ENCODE measurements at places on chromosomes 11 and 22.

- no peaks in the 10 kb centered on the region for H3K27me3 ChIP-seq
- H3K4me1 ChIP-seq: peaks cover 99% of the 10 kb centered on the region
- peak overlapping the region; percentile 88 for H3K27ac ChIP-seq
- H3K36me3 ChIP-seq: peaks cover 49% of the 10 kb centered on the region
Measured at GRCh38 chr11:67409261-67409666, 5.4 kb downstream of the TBC1D10C start.

DNA sequence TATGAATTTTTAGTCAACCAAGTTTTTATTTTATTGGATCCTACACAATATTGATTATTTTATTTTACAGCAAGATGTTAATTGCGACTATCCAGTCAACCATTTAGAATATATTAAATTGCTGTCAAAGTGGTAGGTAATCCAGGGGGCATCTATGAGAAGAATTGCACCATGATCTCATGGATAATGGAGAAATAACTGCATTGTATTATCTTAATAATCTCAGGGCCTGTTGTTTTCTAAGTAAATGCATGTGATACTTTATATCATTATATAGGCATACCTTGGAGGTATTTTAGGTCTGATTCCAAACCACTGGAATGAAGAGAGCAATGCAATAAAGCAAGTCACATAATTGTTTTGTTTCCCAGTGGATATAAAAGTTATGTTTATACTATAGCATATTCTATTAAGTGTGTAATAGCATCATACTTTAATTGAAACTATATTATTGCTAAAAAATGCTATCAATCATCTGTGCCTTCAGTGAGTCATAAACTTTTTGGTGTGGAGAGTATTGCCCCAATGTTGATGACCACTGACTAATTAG lies 595.4 kb upstream of the CHORDC1 start:
- no peaks in the 10 kb centered on the region for H3K27me3 ChIP-seq
- DNase-seq: no peak
- no peak overlapping the region for H3K4me3 ChIP-seq
- H3K36me3 ChIP-seq: no peaks in the 10 kb centered on the region
- no peaks in the 10 kb centered on the region for H3K4me1 ChIP-seq
- no peak overlapping the region for H3K27ac ChIP-seq

- DNase-seq: peak; percentile 33
- peaks cover 6% of the 10 kb centered on the region for H3K4me1 ChIP-seq
- H3K27ac ChIP-seq: no peak overlapping the region
- peaks cover 28% of the 10 kb centered on the region for H3K36me3 ChIP-seq
Measured at GRCh38 chr11:126188332-126189108, 22.9 kb downstream of the RPUSD4 start.

- H3K36me3 ChIP-seq: no peaks in the 10 kb centered on the region
- no peak overlapping the region for H3K27ac ChIP-seq
- no peaks in the 10 kb centered on the region for H3K4me1 ChIP-seq
- no peak overlapping the region for H3K4me3 ChIP-seq
- no peak for DNase-seq
- H3K27me3 ChIP-seq: no peaks in the 10 kb centered on the region
Measured at GRCh38 chr22:44215287-44215686, 34.6 kb downstream of the PARVG start.

GRCh38 chr11:124096364-124096763 lies 18.9 kb upstream of the VWA5A start:
- H3K4me1 ChIP-seq: no peaks in the 10 kb centered on the region
- DNase-seq: no peak
- no peak overlapping the region for H3K27ac ChIP-seq
- no peak overlapping the region for H3K4me3 ChIP-seq
- no peaks in the 10 kb centered on the region for H3K36me3 ChIP-seq

GRCh38 chr11:112963368-112963955 lies 2.2 kb downstream of the NCAM1 start:
- no peaks in the 10 kb centered on the region for H3K36me3 ChIP-seq
- H3K27ac ChIP-seq: no peak overlapping the region
- DNase-seq: no peak
- H3K4me1 ChIP-seq: peaks cover 22% of the 10 kb centered on the region
- H3K4me3 ChIP-seq: no peak overlapping the region

DNA sequence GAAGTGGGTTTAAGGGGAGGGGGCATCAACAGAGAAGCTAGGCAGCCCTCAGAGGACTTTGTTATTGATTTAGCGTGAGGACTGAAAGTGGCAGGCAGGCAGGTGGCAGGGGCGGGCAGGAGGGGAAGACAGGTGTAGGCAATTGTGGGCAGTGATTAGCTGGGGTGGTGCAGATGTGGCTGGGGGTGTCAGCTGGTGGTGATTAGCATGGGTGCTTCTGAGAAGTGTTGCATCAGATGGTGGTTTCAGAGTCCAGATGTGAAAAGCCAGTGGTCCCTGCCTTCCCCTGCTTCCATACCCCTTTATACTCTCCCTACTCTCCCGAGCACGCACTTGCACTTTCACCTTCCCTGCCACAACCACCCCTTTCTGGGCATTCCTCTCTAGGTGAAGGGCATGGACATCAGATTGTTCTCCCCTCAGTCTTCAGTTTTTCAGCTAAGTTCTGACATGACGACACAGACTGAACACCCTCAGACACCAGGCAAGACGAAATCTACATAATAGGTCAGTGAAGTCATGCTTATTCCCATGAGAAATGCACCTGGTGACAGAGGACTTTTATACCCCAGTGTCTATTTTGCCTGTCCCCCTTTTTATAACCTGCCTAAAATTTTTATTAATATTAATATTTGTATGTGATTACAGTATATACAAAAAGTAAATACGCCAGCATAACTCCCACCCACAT lies 435.7 kb upstream of the CADM1 start:
- no peaks in the 10 kb centered on the region for H3K4me1 ChIP-seq
- H3K27ac ChIP-seq: no peak overlapping the region
- H3K4me3 ChIP-seq: no peak overlapping the region
- H3K36me3 ChIP-seq: no peaks in the 10 kb centered on the region
- no peaks in the 10 kb centered on the region for H3K27me3 ChIP-seq

- no peak for DNase-seq
- H3K27me3 ChIP-seq: no peaks in the 10 kb centered on the region
- no peaks in the 10 kb centered on the region for H3K4me1 ChIP-seq
- H3K4me3 ChIP-seq: no peak overlapping the region
Measured at GRCh38 chr11:19912115-19912957, 199.7 kb downstream of the NAV2 start.

GRCh38 chr22:46278656-46279645 lies 11.1 kb downstream of the TTC38 start:
- no peaks in the 10 kb centered on the region for H3K27me3 ChIP-seq
- no peak for DNase-seq
- H3K4me3 ChIP-seq: no peak overlapping the region
- no peak overlapping the region for H3K27ac ChIP-seq
- no peaks in the 10 kb centered on the region for H3K4me1 ChIP-seq
- peaks cover 15% of the 10 kb centered on the region for H3K36me3 ChIP-seq

- no peak overlapping the region for H3K4me3 ChIP-seq
- H3K27me3 ChIP-seq: no peaks in the 10 kb centered on the region
- H3K4me1 ChIP-seq: peaks cover 39% of the 10 kb centered on the region
- no peak for DNase-seq
- H3K27ac ChIP-seq: peak overlapping the region; percentile 98
Measured at GRCh38 chr11:102544594-102544993, 14.0 kb upstream of the MMP7 start.

GRCh38 chr22:46107753-46108563 lies 42.4 kb upstream of the PPARA start:
- DNase-seq: no peak
- H3K4me1 ChIP-seq: no peaks in the 10 kb centered on the region
- no peaks in the 10 kb centered on the region for H3K36me3 ChIP-seq
- no peak overlapping the region for H3K4me3 ChIP-seq
- no peaks in the 10 kb centered on the region for H3K27me3 ChIP-seq

DNA sequence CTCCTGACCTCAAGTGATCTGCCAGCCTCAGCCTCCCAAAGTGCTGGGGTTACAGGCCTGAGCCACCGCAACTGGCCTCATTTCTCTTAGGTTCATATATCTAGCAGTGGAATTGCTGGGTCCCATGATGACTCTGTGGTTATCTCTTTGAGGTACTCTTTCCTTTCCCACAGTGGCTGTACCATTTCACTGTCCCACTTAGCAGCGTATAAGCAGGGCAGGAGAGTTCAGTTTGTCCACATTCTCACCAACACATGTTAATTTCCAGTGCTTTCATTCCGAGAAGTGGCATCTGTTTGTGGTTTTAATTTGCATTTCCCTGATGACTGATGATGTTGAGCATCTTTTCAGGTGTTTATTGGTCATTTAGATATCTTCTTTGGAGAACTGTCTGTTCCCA lies 16.4 kb downstream of the PRR5 start:
- H3K27me3 ChIP-seq: no peaks in the 10 kb centered on the region
- no peak overlapping the region for H3K4me3 ChIP-seq
- DNase-seq: no peak
- H3K36me3 ChIP-seq: no peaks in the 10 kb centered on the region
- no peak overlapping the region for H3K27ac ChIP-seq

DNA sequence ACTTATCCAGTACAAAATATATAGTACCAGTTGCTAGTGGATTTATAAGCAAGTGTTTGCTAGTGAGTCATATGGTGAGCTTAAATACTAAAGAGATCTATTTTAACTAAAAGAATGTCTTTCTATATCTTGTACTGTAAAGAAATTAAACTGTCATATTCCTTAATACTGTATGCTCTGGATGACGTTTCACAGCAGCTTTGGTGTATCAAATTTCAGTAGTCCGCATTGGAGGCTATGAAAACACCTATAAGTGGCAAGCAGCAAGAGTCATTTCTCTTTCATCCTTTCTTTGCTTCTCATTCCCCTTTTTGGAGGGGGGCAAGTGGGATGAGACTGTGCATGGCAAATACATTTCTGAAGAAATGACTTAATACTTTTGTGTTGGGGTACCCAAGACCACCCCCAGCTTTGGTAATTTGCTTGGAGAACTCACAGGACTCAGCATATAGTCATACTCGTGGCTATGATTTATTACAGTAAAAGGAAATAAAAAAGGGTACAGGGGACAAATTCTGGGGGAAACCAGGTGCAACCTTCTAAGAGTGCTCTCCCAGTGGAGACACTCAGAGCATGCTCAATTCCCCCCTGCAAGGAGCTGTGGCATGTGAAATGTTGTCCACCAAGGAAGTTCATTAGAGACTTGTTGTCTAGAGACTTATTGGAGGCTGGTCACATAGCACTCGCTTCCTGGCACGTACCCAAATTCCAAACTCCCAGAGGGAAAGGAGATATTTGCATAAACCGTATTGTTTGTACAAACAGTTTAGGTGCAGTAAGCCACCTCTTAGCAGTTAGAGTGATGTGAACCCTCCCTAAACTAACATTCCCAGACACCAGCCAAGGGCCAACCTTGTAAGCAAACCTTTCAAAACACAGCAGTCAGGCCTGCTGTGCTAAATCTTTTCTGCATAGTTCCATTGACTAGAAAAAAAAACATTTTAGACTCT lies 210.8 kb downstream of the PGR start:
- H3K27me3 ChIP-seq: no peaks in the 10 kb centered on the region
- H3K36me3 ChIP-seq: no peaks in the 10 kb centered on the region
- H3K27ac ChIP-seq: no peak overlapping the region
- no peak for DNase-seq
- no peaks in the 10 kb centered on the region for H3K4me1 ChIP-seq

DNA sequence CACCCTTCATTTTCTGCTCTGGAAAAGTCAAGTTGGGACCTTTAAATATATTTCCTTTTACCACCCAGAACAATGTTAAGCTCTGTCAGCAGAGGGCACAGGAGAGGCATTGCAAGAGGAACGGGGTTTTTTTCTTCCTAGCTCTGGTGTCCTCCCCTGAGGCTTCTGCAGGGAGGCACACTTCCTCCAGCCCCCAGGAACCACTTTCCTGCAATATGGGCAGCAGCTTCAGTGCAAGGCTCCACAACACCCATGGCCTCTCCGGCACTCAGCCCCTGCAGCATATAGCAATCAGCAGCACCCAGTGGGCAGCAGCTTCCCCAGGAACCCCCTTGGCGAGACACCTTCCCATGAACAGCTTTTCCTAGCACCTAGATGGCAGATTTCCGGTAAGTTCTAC lies 101.4 kb downstream of the SYT9 start:
- DNase-seq: peak; percentile 50
- H3K4me1 ChIP-seq: peaks cover 3% of the 10 kb centered on the region
- H3K27me3 ChIP-seq: peaks cover 2% of the 10 kb centered on the region
- H3K36me3 ChIP-seq: no peaks in the 10 kb centered on the region
- H3K27ac ChIP-seq: no peak overlapping the region
- H3K4me3 ChIP-seq: no peak overlapping the region

- DNase-seq: no peak
- no peaks in the 10 kb centered on the region for H3K27me3 ChIP-seq
- no peaks in the 10 kb centered on the region for H3K36me3 ChIP-seq
Measured at GRCh38 chr11:22671751-22672150, 5.3 kb downstream of the GAS2 start.

DNA sequence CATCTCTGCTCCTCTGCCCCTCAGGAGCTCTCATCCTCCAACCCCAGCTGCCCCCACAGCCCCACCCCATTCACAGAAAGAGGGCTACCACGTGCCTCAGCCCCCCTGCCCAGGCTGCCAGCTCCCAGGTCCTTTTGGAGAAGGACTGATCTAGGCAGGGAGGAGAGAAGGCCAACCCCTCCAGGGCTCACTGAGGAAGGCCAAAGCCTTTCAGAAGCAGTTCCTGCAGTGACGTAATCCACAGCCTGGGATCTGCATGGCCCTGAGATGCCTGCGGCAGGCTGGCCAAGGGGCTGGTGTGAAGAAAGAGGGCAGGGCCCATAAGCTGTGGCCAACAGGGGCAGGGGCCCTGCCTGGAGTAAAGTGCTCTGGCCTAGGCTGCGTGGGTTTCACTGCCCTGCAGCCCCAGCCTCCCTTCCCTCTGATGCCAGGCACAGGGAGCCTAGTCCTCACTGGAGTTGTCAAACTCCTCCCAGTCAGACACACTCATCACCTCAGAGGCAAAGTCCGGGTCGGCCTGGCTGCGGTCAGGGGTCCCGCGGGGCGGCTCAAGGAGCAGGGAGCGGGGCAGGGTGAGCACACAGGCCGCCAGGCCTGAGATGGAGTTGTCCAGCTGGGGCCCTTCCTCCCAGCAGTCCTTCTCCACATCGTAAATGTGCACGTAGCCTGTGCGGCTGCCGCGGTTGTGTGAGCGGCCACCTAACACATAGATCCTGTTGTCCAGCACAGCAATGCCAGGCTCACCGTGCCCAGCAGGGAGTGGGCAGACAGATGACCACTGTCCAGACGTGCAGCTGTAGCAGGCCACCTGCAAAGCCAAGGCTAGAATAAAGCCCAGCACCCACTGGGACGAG lies 4.2 kb upstream of the SCARF2 start:
- DNase-seq: no peak
- no peak overlapping the region for H3K4me3 ChIP-seq
- no peak overlapping the region for H3K27ac ChIP-seq
- peaks cover 5% of the 10 kb centered on the region for H3K27me3 ChIP-seq

DNA sequence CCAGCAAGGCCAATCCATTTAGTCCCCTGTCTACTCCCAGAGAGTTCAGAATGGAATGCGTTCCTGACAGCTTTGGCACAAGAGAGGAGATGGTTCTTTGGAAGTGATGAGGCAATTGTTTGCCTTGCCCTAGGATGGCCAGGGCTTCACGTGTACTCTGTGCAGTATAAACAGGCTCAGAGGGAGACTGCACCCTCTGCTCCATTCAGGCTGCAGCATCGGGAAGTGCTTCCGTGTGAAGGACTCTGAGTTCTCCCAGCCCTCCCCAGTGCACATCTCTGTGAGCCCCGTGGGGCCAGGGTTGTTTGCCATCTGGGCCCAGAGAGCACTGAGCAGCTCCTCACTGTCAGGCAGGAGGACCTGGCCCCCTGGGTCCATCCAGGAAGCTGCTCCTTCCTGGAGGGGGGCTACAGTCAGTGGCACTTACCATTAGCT lies 215.3 kb upstream of the TBCEL start:
- no peaks in the 10 kb centered on the region for H3K27me3 ChIP-seq
- no peak for DNase-seq
- H3K27ac ChIP-seq: no peak overlapping the region
- H3K4me3 ChIP-seq: no peak overlapping the region
- H3K4me1 ChIP-seq: no peaks in the 10 kb centered on the region

Data from B cell (primary cell).